Uterus (tissue), 4 donors: ENCODE measurements at places on chromosomes 7 and 10. TPM values are rescaled to one million over a fixed set of nuclear protein-coding genes. Genes with fewer than 3 reads are reported as not detected.

IMPDH1 gene
- 53.3 TPM for total RNA-seq

ZNF655 gene
- 37.1 TPM for total RNA-seq

SLC13A1 gene
- total RNA-seq = not detected

GRCh38 chr7:26292768-26293560, 1.3 kb downstream of the SNX10 start:
- peak; percentile 50 for DNase-seq
- no peak overlapping the region for H3K4me3 ChIP-seq
- H3K4me1 ChIP-seq = no peaks in the 10 kb centered on the region
- peak overlapping the region; percentile 42 for H3K27ac ChIP-seq
- no peaks in the 10 kb centered on the region for H3K27me3 ChIP-seq

- no peaks in the 10 kb centered on the region for H3K4me1 ChIP-seq
- DNase-seq = no peak
- H3K4me3 ChIP-seq = no peak overlapping the region
- no peak overlapping the region for H3K27ac ChIP-seq
Measured at GRCh38 chr7:142882338-142882678, 3.2 kb downstream of the TRPV6 start.

NME8 gene
- not detected for total RNA-seq

- H3K4me1 ChIP-seq = no peaks in the 10 kb centered on the region
- no peak for DNase-seq
- H3K27ac ChIP-seq = peak overlapping the region; percentile 95
- peak overlapping the region; percentile 88 for H3K4me3 ChIP-seq
Measured at GRCh38 chr10:110007161-110007700, 553 bp upstream of the ADD3 start.

- H3K36me3 ChIP-seq = no peaks in the 10 kb centered on the region
- peak overlapping the region; percentile 35 for H3K4me3 ChIP-seq
- no peaks in the 10 kb centered on the region for H3K27me3 ChIP-seq
- peak; percentile 23 for DNase-seq
- no peak overlapping the region for H3K27ac ChIP-seq
- no peaks in the 10 kb centered on the region for H3K4me1 ChIP-seq
Measured at GRCh38 chr7:29565982-29566746, 2.5 kb downstream of the PRR15 start.

GRCh38 chr10:12534824-12535223, 185.5 kb downstream of the CAMK1D start:
- no peak for DNase-seq
- H3K4me1 ChIP-seq = peaks cover 7% of the 10 kb centered on the region
- no peak overlapping the region for H3K27ac ChIP-seq
- H3K4me3 ChIP-seq = no peak overlapping the region

DNA sequence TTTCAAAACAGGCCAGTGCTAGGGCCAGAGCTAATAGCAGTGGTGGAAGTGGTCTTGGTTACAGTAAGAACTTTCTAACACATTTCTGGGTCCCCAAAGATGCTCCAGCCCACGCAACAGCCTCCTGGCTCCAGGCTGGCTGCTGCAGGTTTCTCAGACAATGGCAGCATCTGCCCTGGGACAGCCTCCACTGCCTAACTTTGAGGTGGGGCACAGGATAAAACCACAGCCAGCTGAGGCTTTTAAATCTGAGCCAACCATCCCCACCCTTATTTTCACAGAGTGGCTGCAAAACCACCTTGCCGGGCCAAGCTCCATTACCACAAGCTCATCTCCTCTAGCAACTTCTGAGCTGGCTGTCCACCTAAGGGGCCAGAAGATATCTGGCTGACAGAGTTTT, 84.8 kb downstream of the FAM53B start:
- no peak overlapping the region for H3K4me3 ChIP-seq
- H3K27me3 ChIP-seq = no peaks in the 10 kb centered on the region
- DNase-seq = no peak

- no peaks in the 10 kb centered on the region for H3K36me3 ChIP-seq
- H3K4me3 ChIP-seq = no peak overlapping the region
- peak; percentile 28 for DNase-seq
- no peaks in the 10 kb centered on the region for H3K27me3 ChIP-seq
- no peak overlapping the region for H3K27ac ChIP-seq
- peaks cover 7% of the 10 kb centered on the region for H3K4me1 ChIP-seq
Measured at GRCh38 chr7:69739931-69740431, 141.7 kb downstream of the AUTS2 start.
